ENCODE measurements at places on chromosomes 1 and 21.

- DNase-seq: no peak
Observed at GRCh38 chr21:41147096-41147978, 20.6 kb upstream of the BACE2 start.

- no peak for DNase-seq
Observed at GRCh38 chr1:3457910-3458883, 3.7 kb downstream of the ARHGEF16 start.

DNA sequence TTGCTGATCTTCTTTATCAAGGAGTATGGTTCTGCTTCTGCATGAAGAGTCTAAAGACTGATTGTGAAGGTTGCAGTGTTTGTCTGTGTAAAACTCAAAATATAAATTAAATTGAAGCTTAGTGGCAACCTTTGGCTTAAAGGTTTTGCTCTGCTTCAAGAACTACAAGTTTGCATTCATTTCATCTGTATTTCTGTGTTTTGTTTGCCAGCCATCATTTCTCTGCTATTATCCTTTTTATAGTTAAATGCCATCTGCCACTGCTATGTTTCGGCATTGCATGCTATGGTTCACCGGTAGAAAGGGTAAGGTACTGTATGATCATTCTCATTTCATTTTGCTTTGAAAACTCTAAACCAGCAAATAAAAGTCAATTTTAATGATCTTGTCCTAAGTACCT lies 52.9 kb downstream of the OSBPL9 start:
- DNase-seq: no peak

DNA sequence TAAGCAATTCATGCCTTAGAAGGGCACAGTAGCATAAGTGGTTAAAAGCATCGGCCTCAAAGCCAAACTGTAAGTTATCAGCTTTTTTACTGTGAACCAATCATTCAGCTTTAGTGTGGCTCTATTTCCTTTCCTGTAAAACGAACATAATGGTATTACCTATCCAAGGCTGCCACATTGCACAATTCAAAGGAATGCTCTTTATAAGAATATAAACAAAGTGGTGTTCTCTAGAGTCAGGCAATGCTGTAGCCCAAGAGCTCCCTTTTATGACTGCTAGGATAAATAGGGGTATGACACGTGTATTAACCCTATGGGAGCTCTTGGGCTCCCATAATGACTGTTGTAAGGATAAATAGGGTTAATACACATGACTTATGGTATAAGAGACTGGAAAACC lies 25.4 kb downstream of the INTS7 start:
- no peak for DNase-seq

DNA sequence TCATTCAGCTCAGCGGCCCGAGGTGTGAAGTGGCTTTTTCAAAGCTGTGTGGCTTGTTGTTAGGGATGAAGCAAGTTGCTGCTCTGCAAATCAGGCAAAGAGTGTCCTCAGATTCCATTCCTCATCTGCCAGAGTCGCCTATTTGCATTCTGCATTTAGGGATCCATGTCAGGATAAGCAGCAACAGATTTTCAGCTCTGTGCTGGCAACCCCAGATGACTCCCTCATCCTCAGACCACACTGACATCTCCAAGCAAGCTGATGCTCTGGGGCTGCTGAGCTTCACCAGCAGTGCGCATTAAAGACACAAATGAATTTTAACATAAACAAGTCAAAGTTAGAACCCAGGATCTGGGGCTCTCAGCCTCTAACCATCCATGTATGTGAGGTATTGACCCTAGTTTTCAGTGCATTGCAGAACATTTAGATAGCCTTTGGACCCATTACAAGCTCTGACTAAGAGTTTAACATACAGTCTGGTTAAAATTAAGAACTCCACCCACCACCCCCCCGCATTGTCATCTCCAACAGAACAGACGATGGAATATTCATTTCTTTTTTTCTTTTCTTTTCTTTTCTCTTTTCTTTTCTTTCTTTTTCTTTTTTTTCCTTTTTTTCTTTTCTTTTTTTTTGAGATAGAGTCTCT lies 10.9 kb downstream of the CFAP107 start:
- no peak for DNase-seq

DNA sequence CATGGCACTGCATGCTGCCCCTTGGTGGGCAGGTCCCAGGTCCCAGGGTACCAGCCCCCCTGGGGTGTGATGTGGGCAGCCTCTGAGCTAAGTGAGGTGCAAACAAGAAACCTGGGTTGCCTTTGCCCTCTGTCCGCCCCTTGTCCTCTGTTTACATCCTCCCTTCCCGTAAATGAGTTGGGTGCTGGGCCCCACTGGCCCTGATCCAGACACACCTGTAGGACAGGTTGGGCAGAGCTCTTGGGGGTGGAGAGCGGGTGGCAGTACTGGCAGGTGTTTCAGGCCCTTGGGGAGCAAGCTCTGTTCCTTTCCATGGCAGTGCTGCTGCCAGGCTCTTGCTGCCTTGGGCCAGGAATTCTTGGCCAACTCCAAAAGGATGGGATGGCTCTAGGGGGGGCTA lies 35.8 kb downstream of the ELF3 start:
- DNase-seq: no peak

- no peak for DNase-seq
Observed at GRCh38 chr1:17447501-17447992, 8.1 kb upstream of the RCC2 start.

DNA sequence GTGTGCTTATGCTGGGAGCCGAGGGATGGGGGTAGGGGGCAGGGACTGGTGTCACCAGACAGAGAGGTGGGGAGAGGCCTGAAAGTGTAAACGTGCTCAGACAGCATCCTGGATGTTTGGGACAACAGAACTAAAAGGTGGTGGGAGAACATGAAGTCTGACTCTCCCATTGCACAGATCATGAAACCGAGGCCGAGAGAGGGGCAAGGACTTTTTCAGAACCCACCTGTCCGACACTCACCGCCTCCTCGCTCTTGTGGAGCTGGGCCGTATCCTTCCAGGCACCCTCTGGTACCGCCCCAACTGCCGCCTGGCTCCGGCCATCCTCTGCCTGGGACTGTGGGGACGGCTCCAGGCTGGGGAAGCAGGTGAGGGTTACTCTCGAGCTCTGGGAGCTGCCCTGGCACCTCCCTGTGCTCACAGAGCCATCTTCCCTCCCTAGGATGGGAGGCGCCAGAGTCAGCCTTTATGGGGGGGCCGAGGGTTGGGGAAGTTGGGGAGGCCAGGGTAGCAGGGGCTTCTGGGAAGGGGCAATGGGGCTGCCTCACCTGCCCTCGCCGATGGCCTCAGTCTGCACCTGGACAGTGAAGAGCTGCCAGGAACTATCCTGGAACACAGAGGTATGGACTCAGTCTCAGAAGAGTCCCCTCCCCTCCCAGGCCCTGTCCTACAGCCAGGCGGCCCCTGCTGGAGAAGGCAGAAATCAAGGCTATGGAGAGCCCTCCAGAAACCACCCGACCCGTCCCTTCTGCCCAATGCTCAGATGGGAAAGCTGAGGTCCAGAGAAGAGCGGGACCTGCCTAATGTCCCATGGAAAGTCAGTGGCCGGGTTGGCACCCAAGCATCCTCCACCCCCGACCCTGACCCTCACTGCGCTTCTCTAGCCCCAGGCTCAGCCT lies 7.0 kb downstream of the ATP13A2 start:
- no peak for DNase-seq

- no peak for DNase-seq
Observed at GRCh38 chr1:186595969-186596368, 84.3 kb downstream of the PTGS2 start.

GRCh38 chr1:203451836-203452784 lies 23.5 kb upstream of the PRELP start:
- no peak for DNase-seq

DNA sequence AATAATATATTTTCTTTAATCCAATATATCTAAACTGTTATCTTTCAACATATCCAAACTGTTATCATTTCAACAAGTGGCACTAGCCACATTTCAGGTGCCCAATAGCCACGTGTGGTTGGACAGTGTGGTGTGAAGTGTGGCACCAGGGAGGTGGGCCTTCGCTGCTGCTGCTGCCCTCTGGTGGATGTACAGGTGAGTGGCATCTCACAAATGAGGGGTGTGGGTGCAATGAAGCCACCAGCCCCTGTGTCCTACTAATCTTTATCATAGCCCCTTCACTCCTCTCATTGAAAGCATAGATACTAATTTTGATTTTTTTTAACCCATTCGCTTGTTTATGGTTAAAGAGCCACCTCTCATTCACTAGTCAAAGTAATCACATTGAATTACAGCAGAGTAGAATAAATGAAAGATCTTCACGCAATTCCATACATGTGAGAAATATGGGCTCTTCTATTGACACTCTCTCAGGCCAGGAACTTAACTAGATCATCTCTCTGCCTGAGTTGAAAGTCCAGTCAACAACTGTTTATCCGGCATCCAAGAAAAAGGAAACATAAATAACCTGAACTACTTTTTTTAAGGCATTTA lies 499.2 kb downstream of the OMA1 start:
- no peak for DNase-seq

- DNase-seq: no peak
Observed at GRCh38 chr1:87278825-87279535, 49.7 kb upstream of the LMO4 start.

DNA sequence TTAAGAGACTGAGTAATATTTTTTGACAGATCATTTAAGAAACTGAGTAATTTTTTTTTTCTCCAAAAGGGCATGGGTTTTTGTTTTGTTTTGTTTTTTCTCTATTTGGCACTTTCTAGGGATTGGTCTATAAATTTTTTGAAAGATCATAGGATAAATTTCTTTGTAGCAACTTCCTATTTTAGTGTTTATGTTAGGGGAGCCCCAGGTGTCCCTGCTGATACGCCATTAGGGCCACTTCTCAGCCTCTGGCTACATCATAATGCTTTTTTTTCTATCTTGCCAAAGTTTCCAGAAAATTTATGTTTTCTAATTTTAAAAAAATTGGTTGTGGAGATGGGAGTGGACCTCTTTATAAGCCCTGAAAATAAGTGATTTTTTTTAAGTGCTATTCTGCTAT lies 2.6 kb downstream of the GABPA start:
- no peak for DNase-seq

DNA sequence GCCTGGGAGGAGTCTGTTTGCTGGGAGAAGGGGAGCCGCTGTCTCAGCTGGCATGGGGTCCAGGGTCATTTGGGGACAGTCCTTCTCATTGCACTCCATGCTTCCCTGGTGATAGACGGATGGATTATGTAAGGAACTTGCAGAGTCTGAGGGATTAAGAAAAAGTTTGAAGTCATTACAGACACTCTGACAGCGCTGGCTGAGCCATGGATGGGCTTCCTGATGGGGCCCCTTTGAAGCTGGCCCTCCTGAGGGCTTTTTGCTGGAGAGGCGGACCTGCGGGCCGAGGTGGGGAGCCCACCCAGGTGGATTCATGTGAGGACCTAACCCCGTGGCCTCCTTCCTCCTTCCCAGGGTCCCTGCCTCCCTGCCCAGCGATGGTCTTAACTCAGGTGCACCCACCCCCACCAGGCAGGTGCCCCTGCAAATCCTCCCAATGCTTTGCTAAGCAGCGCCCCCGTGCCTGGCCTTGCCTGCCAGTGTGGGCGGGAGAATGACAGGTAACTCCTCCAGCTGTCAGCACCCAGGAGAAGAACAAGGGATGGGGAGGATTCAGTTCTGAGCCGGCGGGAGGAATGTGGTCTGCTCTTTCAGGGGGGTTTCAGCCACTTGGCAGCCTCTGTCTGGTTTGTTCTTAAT lies 24.2 kb upstream of the C1orf174 start:
- no peak for DNase-seq

DNA sequence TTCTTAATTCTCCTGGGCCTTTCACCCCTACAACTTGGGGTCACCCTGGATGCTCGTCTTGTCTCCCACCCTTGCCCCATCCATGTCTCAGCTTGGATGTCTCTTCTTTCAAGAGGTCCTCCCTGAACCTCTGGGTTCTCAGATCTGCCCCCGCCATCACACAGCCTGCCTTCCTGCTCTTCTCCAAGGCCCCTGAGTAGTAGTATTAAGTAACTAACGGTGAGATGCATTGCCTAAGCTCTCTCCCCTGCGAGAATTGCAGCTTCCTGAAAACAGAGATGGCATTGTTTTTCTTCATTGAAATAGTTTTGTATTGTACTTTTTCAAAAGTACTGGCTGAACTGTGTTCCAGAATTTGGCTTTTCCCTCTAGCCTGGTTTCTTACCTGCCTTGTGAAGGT lies 16.0 kb downstream of the MIIP start:
- DNase-seq: no peak

DNA sequence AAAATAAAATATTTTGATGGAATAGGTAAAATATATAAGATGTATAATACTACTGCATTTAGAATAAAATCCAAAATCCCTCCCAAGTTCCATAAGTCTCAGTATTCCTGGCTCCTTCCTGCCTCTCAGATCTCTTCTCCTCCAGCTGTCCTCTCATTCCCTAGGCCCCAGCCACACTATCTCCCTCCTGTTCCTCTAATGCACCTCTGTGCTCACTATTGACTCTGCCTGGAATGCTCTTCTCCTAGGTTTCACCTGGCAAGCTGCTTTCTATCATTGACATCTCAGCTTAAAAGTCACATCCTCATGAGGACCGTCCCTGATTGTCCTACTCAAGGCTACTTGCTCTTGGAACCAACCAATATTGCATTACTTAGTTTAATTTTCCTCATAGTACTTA lies 7.2 kb downstream of the NME7 start:
- DNase-seq: no peak

GRCh38 chr1:61285371-61285885 lies 203.1 kb downstream of the NFIA start:
- no peak for DNase-seq

GRCh38 chr1:17045634-17046333 lies 8.0 kb downstream of the SDHB start:
- no peak for DNase-seq

GRCh38 chr1:178109348-178110143 lies 15.6 kb downstream of the RASAL2 start:
- no peak for DNase-seq

DNA sequence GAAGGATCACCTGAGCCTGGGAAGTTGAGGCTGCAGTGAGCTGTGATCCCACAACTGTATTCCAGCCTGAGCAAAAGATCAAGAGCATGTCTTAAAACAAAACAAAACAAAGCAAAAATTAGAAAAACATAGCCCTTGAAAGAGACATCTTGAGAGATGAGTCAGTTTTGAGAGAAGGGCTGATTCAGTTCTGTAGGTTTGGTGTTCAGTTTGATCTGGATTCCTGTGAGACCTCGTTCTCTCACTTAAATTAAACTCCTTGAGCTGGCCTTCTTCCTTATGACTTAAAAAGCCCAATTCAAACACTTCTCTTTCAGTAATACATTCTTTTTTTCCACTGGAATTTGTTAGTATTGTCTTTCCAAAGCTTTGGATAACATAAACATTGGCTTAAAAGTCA lies 164.2 kb downstream of the NRIP1 start:
- no peak for DNase-seq

DNA sequence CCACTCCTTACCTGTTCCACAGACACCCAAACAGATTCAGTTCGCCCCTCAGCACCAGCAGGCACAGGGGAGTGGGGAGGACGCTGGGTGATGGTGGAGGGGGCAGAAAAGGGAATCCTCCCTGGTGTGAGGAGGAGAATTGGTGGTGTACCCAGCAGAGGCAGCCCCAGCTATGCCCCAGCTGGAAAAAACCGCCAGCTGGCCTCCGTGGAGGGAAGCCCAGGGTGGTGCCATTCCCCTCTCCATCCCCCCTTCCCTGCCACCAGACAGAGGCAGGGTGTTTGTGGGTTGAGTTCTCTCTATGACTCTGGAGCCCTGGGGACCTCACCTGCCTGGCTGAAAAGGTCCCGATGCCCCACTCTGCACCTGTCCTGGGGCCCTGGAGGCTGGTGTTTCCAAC lies 27.9 kb downstream of the OPTC start:
- DNase-seq: no peak

- peak; percentile 61 for DNase-seq
Observed at GRCh38 chr1:165257969-165258459, 98.5 kb downstream of the LMX1A start.

Data from mesothelial cell of epicardium (in vitro differentiated cells).